Testis (tissue), 5 donors: ENCODE measurements at places on chromosomes 4 and X. TPM values are rescaled to one million over a fixed set of nuclear protein-coding genes. Genes with fewer than 3 reads are reported as not detected.

ANAPC10 gene
- 45.4 TPM for total RNA-seq

- DNase-seq: no peak
These were observed 108.4 kb downstream of the PSAPL1 start for GRCh38 chr4:7326306-7326692.

- DNase-seq: no peak
These were observed 48.9 kb downstream of the MND1 start for GRCh38 chr4:153393397-153393796.

GRCh38 chrX:144896323-144896722 is 351.0 kb upstream of the SPANXN1 start:
- no peak for DNase-seq

GRCh38 chr4:65437102-65437501 is 233.2 kb downstream of the EPHA5 start:
- no peak for DNase-seq
